ENCODE measurements at places on chromosomes 3 and 15.

- no peaks in the 10 kb centered on the region for H3K27me3 ChIP-seq
- peak overlapping the region; percentile 38 for H3K4me3 ChIP-seq
- DNase-seq, result peak; percentile 92
- H3K27ac ChIP-seq, result peak overlapping the region; percentile 81
- H3K4me1 ChIP-seq, result peaks cover 10% of the 10 kb centered on the region
Measured at GRCh38 chr3:99651531-99651930, 13.1 kb downstream of the COL8A1 start.

GRCh38 chr3:58564456-58565160 is 12.6 kb downstream of the FAM107A start:
- no peak overlapping the region for H3K4me3 ChIP-seq
- peaks cover 10% of the 10 kb centered on the region for H3K4me1 ChIP-seq
- no peaks in the 10 kb centered on the region for H3K27me3 ChIP-seq
- H3K27ac ChIP-seq, result no peak overlapping the region

DNA sequence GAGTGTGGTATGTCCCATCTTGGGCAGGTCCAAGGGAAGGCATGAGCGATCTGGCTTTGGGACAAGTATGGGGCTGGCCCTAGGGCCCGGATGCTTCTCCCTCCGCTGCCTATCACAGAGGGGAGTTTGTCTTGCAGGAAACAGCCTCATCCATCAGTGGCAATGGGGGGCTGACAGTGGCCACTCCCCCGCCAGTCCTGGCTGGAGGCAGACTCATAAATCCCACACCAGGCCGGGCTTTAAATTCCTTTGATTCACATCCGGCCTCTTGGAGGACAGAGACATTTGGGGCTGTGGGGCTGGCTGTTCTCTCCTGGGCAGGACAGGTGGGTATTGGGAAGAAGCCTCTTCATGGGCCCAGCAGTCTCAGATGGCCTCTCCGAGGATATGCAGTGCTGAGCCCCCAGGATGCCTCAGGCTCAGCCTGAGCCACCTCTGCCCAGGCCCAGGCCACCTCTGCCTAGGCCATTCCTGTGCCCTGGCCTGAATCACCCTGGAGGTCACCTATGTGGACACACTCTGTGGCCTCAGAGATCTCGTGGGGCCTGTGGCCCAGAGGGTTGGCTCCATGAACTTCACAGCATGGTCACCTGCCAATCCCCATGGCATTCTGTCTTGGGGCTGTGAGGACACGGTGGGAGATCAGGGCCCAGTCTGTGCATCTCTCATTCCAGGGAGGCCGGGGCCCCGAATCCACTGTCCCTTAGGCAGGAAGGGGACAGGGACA is 84.2 kb upstream of the GOLGA6L4 start:
- DNase-seq, result peak; percentile 1
- no peak overlapping the region for H3K4me3 ChIP-seq
- H3K4me1 ChIP-seq, result peaks cover 6% of the 10 kb centered on the region
- peaks cover 3% of the 10 kb centered on the region for H3K27me3 ChIP-seq

GRCh38 chr15:33913459-33913858 is 54.8 kb upstream of the CHRM5 start:
- H3K4me1 ChIP-seq, result peaks cover 12% of the 10 kb centered on the region
- no peaks in the 10 kb centered on the region for H3K36me3 ChIP-seq
- no peaks in the 10 kb centered on the region for H3K27me3 ChIP-seq
- no peak overlapping the region for H3K4me3 ChIP-seq
- no peak for DNase-seq
- H3K27ac ChIP-seq, result no peak overlapping the region

DNA sequence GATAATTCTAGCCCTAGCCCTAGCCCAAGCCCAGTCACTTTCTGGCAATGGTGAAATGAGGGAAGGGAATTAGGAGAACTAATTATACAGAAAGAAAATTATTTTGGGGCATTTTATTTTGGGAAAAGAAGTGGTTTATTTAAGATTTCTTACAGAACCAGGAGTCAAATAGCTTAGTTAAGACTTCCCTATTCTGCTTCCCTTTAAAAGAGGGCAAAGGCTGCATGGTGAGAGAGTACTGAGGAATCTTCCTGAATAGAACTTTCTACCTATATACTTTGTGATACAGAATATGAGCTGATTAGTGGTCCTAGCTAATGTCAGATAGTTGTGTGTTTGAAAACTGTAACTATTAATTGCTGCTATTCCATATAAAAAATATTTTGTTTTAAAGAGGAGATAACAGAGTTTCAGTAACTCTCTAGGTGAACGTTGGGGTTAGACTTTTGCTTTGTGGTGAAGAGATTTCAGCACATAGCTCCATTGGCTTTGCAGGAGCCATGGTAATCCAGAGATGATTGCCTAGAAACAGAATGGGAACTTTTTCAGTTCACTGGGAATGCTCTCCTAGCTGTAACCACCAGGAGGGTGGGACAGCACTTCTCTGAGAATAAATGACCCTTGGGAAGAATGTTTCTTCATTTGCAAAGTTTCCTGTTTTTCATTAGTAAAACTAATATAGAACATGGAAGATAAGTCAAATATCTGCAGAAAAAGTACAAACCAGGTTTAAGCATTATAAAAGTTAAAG is 5.3 kb upstream of the GCSAM start:
- no peaks in the 10 kb centered on the region for H3K36me3 ChIP-seq
- no peaks in the 10 kb centered on the region for H3K4me1 ChIP-seq
- no peak for DNase-seq
- no peak overlapping the region for H3K4me3 ChIP-seq

GRCh38 chr3:174335324-174335723 is 523.8 kb upstream of the NAALADL2 start:
- H3K4me1 ChIP-seq, result no peaks in the 10 kb centered on the region
- H3K27me3 ChIP-seq, result no peaks in the 10 kb centered on the region
- H3K4me3 ChIP-seq, result no peak overlapping the region
- no peaks in the 10 kb centered on the region for H3K36me3 ChIP-seq

Measured in mesenchymal stem cell (in vitro differentiated cells and primary cell).